ENCODE measurements at places on chromosomes 1 and 21.

DNA sequence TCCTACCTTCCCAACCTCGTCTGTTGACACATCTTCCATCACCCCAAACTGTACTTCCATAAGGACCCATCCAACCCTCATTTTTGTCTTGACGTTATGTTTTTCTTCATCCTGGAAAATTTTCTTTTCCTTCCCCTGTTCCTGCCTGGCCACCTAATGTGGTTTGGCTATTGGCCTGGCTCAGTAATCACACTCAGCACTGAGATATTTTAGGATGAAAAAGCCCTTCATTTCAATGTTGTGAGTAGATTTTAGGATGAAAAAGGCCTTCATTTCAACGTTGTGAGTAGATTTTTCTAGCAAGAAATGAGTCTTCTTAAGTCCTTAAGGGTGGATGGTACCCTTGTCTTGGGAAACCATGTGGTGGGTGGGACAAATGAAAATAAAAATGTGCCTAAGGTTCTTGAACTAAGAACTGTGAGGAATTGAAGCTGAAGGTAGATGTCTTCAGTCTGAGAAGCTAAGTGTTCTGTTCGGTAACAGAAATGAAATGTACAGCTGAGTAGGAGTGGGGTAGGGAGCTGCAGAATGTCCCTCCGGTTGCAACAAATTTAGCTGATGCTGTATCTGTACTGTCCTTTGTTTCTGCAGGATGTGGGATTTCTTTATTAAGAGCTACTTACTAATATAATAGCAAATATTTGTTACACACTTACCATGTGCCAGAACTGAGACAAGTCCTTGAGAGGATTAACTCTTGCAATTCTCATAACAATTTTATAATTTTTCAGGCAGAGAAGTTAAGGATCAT is 36.1 kb downstream of the DNTTIP2 start:
- no peak for DNase-seq

DNA sequence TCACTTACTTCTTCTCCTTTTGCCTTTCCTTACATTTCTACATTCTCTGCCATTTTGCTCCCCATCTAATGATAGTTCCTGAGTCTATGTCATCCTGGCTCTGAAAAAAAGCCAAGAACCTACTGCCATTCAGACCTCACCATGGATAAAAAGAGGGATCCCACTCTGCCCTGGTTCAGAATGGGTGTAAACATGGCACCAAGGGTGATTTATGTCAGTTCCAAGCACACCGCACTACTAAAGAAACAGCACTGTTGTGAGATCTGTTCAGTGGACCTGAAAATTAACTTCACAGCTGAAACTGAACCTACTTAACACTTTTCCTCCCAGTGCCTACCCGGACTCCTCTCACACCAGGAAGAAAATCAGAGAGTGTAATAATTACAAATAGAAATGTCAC is 72.3 kb upstream of the NTPCR start:
- no peak for DNase-seq

- DNase-seq = peak; percentile 47
Observed at GRCh38 chr21:16305686-16306085, 575.9 kb downstream of the USP25 start.

- no peak for DNase-seq
Observed at GRCh38 chr1:32903991-32904785, 3.0 kb upstream of the TMEM54 start.

DNA sequence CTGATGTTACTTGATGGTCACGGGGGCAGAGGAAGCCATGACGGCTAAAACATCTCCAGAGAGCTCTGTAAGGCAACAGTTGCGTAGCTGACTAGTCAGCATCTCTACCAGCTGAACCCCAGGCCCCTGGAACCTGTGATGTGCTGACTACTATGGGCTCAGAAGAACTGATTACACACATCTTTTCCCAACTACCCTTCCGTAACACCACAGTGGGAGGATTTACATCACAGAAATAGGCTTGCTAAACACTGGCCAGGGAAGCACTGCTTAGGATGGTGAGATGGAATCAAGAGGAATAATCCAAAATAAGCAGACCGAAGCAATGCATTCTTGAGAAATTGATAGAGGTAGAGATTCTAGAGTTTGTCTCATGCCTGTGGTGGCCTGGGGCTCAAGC is 122.5 kb downstream of the SMYD2 start:
- peak; percentile 15 for DNase-seq

GRCh38 chr1:155017041-155017945 is 14.7 kb downstream of the ZBTB7B start:
- peak; percentile 94 for DNase-seq

All from dermis microvascular lymphatic vessel endothelial cell (primary cell).